ENCODE measurements at places on chromosomes 12 and 14.
A peak's percentile ranks its signal among the peaks of the same experiment; 100 is the strongest.

DNA sequence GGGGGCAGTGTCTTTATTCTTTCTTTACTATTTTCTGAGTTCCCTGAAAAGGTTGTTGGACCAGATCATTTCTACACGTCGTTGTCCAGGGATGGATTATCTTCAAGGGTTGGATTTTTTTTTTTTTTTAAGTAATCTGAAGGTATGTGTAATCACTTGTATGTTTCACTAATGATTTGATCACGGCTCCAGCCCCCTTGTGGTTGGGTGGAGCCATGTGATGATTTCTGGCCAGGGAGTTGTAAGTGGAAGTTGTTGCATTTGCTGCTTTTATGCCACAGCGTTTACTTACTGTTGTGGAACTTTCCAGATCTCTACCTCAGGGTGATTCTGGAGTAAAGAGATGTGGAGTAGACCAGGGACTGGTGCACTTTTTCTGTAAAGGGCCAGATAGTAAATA, 390.3 kb downstream of the AACS start:
- DNase-seq = no peak

GRCh38 chr14:30906752-30907658, 32.6 kb downstream of the COCH start:
- DNase-seq = peak; percentile 46

GRCh38 chr14:36512585-36513003, 7.4 kb downstream of the NKX2-1 start:
- DNase-seq = peak; percentile 75

- DNase-seq = no peak
These were observed 82.4 kb downstream of the ARL6IP4 start for GRCh38 chr12:123062681-123063486.

- DNase-seq = no peak
These were observed 22.3 kb downstream of the PLEKHG3 start for GRCh38 chr14:64726585-64726890.

DNA sequence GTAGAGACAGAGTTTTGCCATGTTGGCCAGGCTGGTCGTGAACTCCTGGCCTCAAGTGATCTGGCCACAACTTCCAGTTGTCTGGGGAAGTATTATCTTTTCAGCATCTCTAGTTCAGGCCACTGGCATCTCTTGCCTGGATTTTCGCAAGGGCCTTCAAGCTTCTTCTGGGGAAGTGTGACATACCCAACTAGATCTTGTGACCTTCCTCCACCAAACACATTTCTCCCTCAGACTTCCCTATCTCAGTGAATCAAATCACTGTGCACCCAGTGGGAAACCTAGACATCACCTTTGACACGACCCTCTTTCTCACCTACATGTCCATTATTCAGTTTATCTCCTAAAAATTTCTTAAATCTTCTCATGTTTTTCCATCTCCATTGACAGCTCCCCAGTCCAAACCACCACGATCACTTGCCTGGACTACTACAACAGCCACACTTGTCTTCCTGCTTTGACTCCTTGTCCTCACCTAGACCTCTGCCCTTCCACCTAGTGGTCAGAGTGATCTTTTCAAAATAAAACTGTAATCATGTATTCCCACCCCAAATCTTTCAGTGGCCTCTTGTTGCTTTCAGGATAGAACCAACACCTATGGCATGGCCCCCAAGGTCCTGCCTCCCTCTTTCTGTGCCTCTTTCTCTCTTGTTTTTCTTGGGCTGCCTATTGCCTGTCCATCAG, 3.3 kb downstream of the EEF1AKMT3 start:
- DNase-seq = no peak
